ENCODE measurements at places on chromosomes 5 and 9.

DNA sequence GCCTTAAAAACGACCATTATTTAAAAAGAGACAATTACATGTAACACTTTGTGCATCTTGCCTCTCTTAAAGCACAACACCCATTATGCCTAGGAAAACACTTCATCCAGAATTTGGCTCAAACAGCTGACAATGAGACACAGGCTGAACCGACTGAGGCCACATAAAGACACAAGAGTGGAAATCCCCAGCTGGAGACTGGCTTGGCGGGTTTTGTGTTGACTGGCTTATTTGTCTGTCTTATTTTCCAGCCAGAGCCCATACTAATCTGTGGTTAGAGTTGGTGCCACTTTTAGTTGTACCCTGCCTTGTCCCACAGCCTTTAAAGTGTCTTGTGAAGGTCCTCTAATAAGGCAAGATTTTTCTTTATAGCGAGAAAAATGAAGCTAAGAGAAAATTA lies 21.2 kb downstream of the TRIM14 start:
- ATAC-seq, result peak; percentile 66

DNA sequence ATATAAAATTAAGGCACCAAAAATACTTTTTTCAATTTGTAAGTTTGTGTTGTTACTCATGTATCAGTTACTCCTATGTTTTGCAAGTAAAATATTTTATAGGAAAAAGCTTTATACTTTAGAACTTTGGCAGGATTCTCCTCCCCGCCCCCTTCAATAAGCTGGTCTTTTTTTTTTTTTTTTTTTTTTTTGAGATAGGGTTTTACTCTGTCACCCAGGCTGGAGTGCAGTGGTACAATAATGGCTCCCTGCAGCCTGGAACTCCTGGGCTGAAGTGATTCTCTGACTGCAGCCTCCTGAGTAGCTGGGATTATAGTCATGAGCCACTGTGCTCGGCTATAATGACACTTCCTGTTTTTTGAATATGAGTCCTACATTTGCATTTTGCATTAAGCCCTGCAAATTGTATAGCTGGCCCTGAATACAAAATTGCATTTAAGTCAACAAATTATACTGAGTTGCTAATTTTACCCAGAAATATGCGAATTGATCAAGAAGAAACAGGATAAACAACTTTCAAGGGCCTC lies 192.9 kb downstream of the PIK3R1 start:
- ATAC-seq, result no peak

DNA sequence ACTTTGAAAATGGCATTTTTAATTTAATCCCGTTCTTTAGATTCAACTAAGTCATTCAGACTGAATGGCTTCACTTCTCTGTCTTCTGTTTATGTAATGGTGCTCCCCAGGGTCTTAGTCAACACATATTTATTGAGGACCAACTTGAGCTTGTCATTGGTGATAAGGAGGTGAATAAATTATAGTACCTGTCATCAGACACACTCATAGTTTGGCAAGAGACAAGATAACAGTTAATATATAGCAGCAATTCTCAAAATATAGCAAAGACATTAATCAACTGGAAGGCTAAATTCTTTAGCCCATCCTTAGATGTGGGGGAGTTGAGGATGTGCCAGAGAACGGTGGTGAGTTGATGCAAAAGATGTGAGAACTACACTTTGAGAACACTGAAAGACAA lies 78.4 kb downstream of the MACIR start:
- ATAC-seq, result no peak

GRCh38 chr5:32017692-32018367 lies 156.3 kb downstream of the GOLPH3 start:
- ATAC-seq, result peak; percentile 35

DNA sequence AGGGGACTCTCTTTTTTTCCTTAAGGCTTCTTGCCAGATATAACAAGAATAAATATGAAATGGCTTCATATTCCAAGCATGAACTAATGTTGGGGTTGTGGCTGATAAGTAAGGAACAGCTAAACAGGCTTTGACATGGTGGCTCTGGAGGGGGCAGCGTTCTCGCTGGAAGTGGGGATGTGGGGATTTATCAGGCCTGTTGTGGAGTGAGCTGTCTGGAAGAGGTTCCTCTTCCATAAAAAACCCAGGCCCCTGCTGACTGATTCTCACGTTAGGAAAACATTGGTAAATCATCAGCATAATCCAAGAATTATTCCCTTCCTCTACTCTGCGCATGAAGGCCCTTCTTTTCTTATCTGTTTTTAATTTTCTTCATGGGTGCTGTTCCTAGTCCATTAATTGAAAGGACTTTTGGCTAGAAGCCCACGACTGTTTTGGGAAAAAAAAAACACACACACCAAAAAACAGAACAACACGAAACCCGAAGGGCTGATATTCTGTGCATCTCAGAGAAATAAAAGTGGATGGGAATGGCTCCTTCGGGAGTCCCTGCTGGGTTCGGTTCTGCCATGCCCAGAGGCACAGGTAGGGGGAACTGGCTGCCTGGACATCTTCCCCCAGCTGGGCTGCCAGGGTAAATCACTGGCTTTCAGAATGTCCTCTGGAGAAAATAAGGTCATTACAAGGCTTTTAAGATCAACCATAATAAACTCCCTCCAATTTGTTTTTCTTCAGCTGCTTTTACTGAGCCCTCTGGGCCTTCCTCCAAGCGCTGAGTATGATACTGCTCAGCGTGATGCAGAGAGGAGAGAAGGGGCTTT lies 297.0 kb downstream of the SLIT3 start:
- ATAC-seq, result no peak

DNA sequence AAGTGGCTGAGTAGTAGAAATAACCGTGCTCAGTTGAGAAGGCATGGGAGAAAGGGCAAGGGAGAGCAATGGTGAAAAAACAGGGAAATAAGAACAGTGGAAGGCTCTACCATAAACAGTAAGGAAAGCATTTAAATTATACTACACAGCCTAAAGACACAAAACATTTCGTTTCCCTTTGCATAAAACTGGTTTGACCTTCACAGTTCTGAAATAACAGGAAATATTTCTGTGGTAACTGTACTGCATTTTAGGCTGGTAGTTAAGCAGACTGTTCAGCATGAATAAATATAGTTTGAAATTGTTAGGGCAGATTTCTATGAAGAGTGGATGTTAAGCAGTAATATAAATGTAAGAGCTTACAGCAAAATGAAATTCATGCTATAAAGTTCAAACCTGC lies 147.5 kb downstream of the CSNK1G3 start:
- no peak for ATAC-seq

DNA sequence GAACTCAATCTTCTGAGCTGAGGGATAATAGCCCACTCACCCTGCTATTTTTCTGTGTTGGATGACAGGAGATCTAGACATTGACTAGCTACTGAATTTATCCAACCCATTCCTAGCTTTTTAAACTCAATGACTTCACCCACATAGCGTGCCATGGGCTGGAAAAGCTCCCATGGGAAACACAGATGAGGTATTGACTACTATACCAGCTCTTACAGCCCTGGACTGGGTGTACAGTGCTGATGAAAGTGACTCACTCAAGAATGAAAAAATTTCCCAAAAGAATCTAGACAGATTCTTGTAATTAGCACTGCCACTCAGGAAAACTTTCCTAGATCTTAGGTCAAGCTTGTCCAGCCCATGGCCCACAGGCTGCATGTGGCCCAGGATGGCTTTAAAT lies 72.7 kb upstream of the NREP start:
- ATAC-seq, result peak; percentile 68

All from esophagus mucosa (tissue), 1 donor.